ENCODE measurements at places on chromosomes 7 and 10.

- peak; percentile 66 for ATAC-seq
Observed at GRCh38 chr10:71771821-71772617, 1.3 kb downstream of the VSIR start.

DNA sequence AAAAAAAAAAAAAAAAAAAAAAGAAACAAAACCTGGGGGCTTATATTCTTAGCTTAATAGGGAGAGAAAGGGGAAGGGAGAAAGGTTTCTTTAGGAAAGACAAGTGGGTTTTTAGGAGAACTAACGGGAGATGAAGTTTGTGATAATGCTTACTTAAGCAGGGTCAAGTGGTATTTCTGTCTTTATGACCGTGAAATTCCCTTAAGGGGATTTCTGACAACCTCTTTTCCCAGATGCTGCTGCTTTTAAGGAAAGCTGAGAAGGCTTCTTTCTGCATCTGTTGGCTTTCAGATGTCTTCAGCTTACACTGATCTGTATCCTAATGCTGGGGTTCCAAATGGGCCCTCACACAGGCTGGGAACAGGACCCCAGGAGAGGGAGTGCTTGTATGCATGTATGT is 42.6 kb downstream of the ADAMTS14 start:
- ATAC-seq, result no peak

DNA sequence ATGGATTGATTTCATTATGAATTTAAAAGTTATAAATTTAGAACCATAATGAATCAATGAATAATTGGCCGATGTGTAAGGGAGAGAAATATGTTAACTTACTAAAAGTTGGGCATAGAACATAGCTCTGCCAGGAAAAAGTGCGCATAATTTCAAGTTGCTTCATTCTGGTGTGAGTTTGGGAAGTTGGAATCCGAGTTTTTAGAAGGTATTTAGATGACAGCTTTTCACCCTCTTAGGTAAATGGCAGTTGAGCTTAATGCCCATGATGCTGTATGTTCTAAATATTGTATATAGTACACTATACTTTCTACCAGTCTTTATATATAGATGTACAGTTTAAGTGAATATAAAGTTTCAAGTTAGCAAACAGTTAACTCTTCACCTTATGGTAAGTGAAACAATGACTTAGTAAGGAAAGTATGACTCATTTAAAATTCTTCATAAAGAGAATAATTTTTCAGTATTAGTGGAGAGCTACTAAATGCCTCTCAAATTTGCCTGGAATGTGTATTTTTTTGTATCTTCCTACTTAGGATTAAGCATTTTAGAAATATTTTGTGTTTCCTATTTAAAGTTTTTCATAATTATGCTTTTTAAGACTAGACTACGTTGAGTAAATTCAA is 1.6 kb downstream of the C1GALT1 start:
- ATAC-seq, result no peak

DNA sequence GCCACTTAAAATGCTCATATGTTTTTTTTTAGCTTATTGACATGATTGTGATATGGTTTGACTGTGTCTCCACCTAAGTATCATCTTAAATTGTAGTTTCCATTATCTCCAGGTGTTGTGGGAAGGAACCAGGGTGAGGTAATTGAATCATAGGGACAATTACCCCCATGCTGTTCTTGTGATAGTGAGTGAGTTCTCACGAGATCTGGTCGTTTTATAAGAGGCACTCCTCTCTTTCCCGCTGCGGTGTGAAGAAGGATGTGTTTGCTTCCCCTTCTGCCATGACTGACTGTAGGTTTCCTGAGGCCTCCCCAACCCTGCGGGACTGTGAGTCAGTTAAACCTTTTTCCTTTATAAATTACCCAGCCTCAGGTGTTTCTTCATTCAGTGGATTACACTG is 80.5 kb upstream of the ETV1 start:
- no peak for ATAC-seq

GRCh38 chr7:37212051-37212450 is 236.6 kb downstream of the ELMO1 start:
- ATAC-seq, result no peak

GRCh38 chr10:26479766-26480492 is 41.8 kb downstream of the APBB1IP start:
- no peak for ATAC-seq

Measured in SK-N-SH treated with all-trans-retinoic acid at 6 μM for 48 hours (cell line).